Activated CD8-positive, alpha-beta T cell treated with anti-CD3 and anti-CD28 coated beads for 36 hours (primary cell): ENCODE measurements at places on chromosomes 13 and 19. TPM values are rescaled to one million over a fixed set of nuclear protein-coding genes. Genes with fewer than 3 reads are reported as not detected.

GRCh38 chr19:48962029-48962848 is 2.9 kb upstream of the FTL start:
- peak; percentile 80 for DNase-seq

DNA sequence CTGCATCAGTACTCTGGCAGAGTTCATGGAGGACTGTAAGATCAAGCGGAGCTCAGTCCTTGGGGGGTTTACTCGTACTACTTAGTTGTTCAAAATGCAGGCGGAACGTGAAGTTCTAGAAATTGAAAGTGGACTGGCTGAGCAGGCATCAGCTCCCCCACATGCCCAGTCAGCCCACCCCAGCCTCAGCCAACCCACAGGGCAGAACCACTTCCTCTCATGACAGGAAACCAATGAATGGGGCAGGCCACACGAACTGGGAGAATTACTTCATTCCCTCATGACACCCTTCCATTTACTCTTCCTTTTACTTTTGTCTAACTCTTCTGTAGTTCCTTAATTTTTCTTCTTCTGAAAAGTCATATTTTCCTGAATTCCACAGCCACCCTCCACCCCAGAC is 71.9 kb downstream of the FLT1 start:
- peak; percentile 68 for DNase-seq

GRCh38 chr19:17679526-17680229 is 8.5 kb downstream of the UNC13A start:
- DNase-seq, result no peak

DNA sequence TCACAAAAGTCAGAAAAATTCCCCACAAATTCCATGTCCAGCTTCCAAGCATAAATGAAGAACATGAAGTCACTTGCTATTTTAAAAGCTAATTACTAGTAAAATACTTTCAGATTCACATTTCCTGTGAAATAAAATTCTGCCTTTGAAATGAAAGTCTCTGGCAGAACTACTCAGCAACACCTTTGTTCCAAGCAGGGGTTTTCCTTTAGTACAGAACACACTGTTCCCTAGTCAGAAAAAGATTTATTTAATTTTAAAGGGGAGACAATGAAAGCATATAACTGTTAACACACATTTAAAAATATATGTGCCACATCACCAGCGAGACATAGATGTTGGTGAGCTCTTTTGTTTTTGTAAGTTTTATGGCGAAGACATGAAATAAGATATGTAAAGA is 26.4 kb upstream of the RAP2A start:
- no peak for DNase-seq

GRCh38 chr19:2636141-2636896 is 66.2 kb downstream of the GNG7 start:
- DNase-seq, result no peak

DNA sequence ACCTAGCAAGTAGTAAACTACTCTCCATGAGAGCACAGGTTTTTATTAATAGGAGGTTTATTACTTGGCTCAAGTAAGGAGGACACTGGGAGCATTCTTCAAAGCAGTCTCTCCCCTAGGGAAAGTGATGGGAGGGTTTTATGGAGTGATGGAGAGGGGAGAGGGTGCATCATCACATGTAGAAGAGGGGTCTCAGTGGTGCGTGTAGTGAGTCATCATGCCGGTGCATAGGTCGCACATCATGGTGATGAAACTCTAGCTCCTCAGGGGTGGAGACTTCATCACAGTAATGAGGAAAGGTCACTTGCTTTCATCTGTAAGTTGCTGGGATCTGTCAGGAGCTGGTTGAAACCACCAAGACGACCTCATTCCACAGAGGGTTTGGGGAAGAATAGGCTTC is 210.8 kb upstream of the UBL3 start:
- no peak for DNase-seq

DNA sequence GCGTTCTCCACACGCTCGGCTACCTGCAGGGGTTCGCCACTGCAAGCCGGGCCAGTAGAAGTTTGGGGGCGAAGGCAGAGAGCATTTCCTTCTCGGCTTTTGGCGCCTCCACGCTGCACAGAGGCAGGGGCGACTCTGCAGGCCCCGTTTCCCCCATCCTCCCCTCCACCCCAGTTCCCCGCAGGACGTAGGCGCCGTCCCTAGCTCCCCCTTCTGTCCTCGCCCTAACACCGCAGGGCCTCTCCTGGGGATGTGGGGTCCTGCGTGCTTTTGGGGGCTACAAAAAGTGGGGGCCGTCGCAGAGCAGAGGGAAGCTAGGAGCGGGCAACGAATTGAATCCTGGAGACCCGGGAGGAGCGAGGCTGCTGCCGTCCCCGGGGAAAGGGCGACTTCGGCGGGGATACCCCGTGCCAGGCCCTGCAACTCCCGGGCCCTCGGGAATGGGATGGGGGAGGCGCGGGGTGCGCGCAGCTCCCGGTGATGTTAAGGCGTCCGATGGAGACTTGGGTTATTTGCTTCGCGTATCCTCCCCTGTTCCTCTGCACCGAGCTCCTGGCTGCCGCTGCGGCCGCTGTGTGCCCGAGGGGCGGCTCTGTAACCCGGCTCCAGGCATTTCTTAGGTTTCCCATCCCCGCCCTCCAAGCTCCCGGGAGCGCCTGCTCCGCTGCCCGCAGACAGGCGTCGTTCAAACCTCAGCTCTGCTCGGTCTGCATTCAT is 255.9 kb upstream of the SOX21 start:
- peak; percentile 12 for DNase-seq

- DNase-seq, result no peak
Measured at GRCh38 chr13:91353494-91353893, 6.0 kb downstream of the MIR17HG start.

The BCL2L12 gene
- 64.6 TPM for total RNA-seq

DNA sequence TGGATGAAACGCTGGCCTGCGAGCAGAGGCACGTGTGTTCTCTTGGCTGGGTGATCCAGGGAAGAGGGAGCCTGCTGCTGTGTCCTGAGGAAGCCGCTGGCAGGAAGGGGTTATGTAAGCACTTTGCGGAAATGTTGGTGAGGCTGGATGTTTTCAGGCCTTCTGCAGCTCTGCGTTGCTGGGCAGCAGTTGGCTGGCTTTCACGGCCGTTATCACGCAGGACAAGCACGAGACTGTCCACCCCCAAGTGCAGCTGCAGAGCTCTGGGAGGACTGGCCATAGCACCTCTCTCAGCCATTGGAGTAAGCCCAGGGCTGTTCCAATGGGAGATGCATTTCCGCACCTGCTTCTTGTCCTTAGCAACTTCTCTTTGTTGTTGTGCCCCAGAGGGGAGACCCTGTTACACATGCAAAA is 146.9 kb upstream of the SOX21 start:
- no peak for DNase-seq

- DNase-seq, result no peak
Measured at GRCh38 chr13:88456151-88456550, 785.0 kb downstream of the SLITRK5 start.

DNA sequence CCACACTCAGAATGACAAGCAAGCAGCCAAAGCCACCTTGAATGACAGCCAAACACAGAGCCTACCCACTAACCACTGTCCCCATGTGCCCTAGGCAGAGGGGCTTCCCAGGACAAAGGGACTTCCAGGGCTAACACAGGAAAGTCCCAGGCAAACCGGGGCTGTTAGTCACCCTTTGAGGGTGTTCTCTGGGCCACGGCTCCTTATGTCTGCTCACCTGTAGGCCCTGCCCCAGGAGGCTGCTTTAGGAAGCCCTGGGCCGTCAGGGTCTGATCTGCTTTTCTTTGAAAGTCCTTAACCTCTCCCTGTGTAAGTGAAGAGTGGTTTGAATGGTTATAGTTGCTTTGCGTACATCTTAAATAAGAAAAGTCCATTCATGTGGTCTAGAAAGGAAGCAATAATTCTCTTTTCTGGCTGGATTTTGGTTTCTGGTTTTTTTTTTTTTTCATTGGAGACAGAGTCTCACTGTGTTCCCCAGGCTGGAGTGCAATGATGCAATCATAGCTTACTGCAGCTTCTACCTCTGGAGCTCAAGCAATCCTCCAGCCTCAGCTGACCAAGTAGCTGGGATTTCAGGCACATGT is 161.4 kb downstream of the EFNB2 start:
- peak; percentile 52 for DNase-seq

The CGB2 gene
- total RNA-seq, result not detected

DNA sequence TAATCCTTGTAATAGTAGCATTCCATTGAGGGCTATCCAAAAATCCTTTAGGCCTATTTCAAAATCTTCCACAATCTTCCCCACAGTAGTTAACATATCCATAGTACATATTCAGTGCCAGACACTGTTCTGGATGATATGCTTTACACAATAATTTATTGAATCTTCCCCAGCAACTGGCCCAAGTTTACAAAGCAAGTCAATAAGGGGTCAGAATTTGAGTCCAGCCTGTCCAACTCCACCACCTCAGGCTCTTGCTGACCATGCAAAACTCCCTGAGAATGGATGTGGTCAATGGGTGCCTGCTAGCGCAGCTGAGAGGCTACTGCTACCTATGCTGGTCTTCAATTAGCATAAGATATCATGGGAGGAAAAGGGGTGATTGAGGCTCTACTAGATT is 529.6 kb downstream of the FGF9 start:
- no peak for DNase-seq

DNA sequence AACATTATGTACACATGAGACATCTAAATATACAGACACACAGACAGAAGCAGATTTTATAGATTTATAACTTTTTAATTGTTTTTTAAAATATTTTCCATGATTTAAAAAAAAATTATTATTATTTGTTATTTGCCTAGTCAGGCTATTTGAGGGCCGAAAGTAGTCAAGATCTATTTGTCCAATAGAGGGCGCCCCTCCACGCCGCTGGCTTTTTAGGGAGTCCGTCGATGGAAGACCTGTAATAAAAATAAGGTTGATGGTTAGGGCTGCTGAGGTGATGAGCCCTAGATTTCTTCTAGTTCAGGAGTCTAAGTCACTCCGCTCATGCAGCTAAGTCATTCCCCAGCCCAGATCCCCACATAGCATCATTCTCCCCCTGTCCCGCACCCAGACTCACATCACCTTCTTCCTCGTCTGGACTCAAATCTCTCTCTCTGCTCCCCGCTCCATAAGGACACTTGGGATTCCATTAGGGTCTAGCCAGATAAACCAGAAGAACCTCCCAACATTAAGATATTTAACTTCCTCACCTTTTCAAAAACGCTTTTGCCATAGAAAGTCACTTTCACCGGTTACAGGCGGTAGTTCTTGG is 33.9 kb upstream of the CEACAM21 start:
- peak; percentile 88 for DNase-seq

The B3GNT3 gene
- not detected for total RNA-seq

- DNase-seq, result no peak
Measured at GRCh38 chr19:50820549-50821247, 2.9 kb downstream of the KLK1 start.

DNA sequence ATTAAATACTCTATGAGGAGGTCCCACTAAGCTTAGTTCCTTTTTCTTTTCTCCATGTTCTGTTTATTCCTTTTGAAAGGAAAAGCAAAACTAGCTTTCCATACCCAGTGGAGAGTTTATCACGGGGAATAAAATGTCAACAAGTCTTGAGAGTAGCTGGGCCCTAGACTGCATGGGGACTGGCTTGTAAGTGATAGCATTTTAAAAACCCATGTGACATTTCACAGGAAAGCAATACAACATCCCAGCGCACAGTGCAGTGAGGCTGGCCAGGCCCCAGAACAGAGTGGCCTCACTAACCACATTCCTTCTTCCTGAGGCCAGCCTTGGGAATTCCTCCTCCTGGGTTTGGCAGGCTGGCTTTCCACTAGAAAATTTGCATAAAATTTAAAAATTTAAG is 149.8 kb downstream of the DLEU7 start:
- DNase-seq, result no peak

The CAPN12 gene
- total RNA-seq, result 22.7 TPM

DNA sequence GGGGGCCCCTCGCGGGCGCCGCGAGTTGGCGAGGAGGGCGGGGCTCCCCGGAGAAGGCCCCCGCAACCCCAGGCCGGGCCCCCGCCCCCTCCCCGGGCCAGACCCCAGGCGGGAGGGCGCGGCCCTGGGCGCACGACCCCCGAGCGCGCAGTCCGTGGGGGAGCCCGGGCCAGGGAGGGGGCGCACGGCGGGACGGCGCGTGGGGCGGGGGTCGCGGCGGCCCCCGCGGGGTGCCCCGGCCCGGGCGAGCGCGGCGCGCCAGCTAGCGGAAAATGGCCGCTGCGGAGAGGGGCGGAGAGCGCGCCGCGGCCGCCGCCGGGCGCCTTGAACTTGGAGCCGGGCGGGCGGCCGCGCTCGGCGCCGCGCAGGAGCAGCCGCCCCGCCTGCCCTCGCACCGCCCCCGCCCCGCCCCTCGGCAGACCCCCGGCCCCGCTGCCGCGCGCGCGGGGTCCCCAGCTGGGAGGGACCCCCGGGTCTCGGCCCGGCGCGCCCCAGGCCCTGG is 6.4 kb upstream of the NFIC start:
- DNase-seq, result peak; percentile 53

- DNase-seq, result no peak
Measured at GRCh38 chr13:32857689-32858088, 158.5 kb upstream of the KL start.

DNA sequence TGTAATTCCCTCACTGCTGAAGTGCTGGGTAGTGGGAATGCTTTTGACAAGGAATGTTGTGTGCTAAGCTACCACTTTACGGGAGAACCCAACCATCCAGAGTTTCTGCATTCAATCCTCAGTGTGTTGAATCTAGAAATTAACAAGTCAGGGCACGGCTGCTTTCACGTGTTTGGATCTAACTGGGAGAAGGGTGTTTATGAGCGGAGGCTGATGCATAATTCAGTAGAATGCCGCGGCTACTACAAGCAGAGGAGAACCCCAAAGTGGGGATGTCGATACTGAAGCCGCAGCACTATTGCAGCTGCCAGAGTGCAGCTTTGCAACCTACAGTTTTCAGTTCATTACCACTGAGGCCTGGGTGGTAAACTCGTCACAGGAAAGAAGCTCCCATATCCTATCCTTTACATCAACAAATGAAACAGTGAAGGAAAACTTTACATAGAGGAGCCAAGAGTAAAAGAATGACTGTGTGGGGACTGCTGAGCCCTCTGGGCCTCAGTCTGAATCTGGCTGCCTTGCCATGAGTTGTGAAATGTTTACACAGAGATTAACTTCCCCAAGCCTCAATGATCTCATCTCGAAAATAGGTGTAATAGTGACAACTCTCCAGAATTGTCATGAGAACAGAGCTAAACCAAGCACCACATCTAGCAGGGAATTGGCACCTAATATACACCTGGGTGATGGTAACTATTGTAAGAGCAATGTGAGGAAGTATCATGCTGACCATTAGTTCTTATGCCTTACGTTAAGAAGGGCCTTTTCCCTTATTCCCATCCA is 531.7 kb downstream of the MYO16 start:
- no peak for DNase-seq

The ZNF264 gene
- 20.7 TPM for total RNA-seq

The PNMA8C gene
- not detected for total RNA-seq

- no peak for DNase-seq
Measured at GRCh38 chr13:30216111-30216510, 91.2 kb downstream of the KATNAL1 start.

The RASIP1 gene
- total RNA-seq, result 0.72 TPM

The ABHD13 gene
- 4.1 TPM for total RNA-seq

- DNase-seq, result no peak
Measured at GRCh38 chr13:88217372-88217771, 546.2 kb downstream of the SLITRK5 start.

GRCh38 chr19:19533841-19534240 is 4.2 kb upstream of the CILP2 start:
- DNase-seq, result no peak

- no peak for DNase-seq
Measured at GRCh38 chr13:104143760-104144416, 1077.7 kb upstream of the SLC10A2 start.

- peak; percentile 2 for DNase-seq
Measured at GRCh38 chr13:61880578-61881283, 465.1 kb upstream of the PCDH20 start.

The TMEM238 gene
- 10.6 TPM for total RNA-seq
